ENCODE measurements at places on chromosomes 16 and 17.

DNA sequence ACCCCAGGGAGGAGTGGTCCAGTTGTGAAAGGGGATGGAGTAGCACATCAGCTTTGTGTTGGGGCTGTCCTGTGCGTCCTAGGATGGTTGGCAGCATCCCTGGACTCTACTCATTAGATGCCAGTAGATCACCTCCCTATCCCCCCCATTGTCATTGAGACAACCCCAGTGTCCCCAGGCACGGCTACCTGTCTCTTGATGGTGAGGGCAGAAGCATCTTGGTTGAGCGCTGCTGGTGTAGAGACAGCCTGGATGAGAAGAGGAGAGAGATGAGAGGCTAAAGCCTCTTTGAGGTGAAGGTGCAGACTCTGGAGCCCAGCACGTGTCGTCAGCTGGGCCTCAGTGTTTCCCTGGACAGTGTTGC, 55.4 kb downstream of the TNFRSF13B start:
- DNase-seq: no peak

GRCh38 chr16:628321-629061, 2.3 kb upstream of the WFIKKN1 start:
- no peak for DNase-seq

GRCh38 chr17:34979650-34980352, 511 bp upstream of the LIG3 start:
- DNase-seq: no peak

- no peak for DNase-seq
These were observed 32.7 kb downstream of the STAT5B start for GRCh38 chr17:42243493-42243982.

DNA sequence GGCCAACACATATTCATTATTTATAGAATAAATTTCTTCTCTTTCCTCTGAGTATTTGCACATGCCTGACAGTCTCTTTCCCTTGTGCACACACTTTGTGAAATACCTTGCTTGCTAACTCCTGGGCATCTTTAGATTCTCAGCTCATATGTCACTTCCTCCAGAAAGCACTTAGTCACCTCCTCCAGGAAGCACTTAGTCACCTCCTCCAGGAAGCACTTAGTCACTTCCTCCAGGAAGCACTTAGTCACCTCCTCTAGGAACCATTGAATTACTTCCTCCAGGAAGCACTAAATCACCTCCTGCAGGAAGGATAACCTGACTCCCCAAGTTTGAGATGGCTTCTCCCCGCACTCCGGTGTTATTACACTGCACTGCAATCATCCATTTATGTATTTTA, 462.5 kb upstream of the EEF2KMT start:
- no peak for DNase-seq

Data from stimulated activated effector memory CD8-positive, alpha-beta T cell treated with anti-CD3 and anti-CD28 coated beads, Interleukin-12 subunit alpha, Interleukin-12 subunit beta, amount 100 ng/mL, for 72 hours (primary cell).